ENCODE measurements at places on chromosomes 7 and 10.

- no peak for DNase-seq
Observed at GRCh38 chr7:135775230-135775629, 26.6 kb upstream of the FAM180A start.

DNA sequence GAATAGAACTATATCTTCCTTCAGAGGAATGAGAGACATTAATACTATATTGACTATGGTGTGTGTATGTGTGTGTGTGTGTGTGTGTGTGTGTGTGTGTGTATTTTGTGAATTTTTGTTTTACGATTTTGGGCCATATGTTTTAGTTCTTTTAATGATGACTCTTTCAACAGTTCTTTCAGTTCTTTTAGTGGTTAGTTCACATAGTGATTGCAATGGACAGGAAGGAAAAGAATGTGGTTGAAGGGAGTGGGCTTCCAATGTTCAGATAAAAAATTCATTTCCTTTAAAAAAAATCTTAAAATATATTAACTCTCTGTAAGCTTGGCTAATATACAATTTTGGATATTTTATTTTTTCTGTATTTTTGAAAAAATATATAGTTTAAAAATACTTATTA is 315.7 kb upstream of the DGKB start:
- no peak for DNase-seq

DNA sequence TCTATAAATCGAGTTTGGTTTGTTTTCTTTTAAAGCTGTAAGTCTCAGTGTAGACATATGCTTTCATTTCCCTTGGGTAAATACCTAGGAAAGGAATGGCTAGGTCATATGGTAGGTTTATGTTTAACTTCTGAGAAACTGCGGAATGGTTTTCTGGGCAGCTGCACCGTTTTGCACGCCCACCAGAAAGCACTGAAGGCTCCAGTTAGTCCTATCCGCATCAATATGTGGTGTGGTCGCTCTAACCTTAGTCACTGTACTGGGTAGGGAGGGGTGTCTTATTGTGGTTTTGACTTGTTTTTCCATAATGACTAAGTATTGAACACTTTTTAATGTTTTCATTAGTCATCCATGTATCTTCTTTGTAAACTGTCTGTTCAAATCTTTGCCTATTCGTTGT is 279.5 kb upstream of the AKR1E2 start:
- DNase-seq: no peak

DNA sequence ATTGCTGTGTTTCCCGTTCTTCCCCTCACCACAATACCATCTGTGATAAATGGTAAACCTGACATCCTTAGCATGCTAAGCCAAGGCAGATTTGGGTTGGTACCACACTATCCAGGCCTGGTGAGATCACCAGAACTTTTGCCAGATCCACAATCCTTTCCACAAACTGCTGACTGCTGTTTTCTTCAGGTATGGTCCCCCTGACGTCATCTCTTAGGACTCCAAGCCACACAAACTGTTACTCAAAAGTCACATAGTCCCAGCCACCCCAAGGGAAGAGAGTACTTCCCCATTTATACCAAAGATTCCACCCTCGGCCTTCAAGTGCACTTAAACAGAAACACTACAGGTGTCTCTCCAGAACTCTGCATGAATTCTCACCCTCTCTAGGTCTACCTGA is 34.8 kb downstream of the SLC25A13 start:
- no peak for DNase-seq

DNA sequence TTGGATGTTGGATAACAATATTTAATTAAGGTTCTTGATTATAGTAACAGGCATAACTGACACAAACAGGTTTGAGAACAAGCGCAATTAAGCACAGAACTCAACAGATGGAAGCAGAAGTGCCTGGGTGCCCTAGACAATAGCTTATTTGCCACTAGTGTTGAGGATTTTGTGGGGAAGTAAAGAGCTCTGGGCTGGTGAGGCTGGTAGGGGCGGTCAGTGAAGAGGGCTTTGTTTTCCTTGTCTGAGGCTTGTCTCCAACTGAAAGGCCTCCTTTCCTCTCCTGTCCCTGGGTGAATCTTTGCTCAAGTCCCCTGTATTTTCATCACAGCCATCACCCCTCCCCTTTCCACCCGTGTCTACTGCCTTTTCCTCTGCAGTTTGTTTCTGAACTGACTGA is 104.6 kb downstream of the KAT6B start:
- no peak for DNase-seq

DNA sequence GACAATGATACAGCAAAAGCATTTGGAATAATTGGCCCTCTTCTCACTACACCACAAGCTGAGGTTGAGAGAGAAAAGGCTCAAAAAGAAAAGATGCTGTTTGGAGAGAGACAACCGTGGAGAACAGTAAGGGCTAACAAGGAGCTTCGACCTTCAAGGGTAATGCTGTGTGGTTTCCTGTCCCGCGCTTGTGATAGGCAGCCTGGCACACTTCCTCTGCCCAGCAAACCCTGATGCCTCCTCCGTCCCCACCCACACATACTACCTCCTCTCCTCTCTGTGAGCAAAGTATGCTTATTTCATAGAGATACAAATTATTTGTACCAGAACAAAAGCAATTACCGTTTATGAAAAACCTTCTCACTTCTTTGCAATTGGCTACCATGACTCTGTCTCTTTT is 755.4 kb downstream of the KCNMA1 start:
- no peak for DNase-seq

- no peak for DNase-seq
Observed at GRCh38 chr10:64430690-64431323, 909.6 kb downstream of the REEP3 start.

GRCh38 chr10:46035923-46036849 is 5.8 kb upstream of the NCOA4 start:
- DNase-seq: no peak

GRCh38 chr10:33616956-33617355 is 282.5 kb upstream of the NRP1 start:
- DNase-seq: no peak

GRCh38 chr10:61760943-61761824 is 98.5 kb downstream of the CABCOCO1 start:
- no peak for DNase-seq

DNA sequence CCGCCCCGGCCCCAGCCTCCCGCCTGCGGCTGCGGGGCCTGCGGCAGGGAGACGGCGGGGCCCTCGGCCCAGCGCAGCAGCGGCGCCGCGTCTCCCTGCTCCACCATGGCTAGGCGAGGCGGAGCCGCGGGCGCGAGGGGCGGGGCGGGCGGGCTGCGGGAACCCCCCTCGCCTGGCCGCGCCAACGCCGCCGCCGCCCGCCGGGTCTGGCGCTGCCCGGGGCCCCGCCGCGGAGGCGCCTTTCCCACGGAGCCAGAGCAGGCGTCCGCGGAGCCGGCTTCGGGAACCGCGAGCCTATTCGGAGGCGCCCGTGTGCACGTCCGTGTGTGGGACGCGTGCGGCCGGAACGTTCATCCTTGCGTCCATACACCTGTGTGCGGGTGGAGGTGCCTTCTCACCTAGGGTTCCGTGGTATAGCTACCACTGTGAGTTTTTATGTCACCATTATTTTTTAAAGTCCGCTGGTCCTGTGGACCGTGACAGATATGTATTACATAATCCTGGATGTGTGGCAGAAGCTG is at the start of gene DENND11:
Gene DENND11 (minus strand): TSS at position 120 of the 521 bp plus-strand sequence. CDS start 13 bp downstream, at position 107.
- DNase-seq: peak; percentile 24

GRCh38 chr7:129150199-129150996 is 5.9 kb downstream of the TSPAN33 start:
- DNase-seq: no peak

DNA sequence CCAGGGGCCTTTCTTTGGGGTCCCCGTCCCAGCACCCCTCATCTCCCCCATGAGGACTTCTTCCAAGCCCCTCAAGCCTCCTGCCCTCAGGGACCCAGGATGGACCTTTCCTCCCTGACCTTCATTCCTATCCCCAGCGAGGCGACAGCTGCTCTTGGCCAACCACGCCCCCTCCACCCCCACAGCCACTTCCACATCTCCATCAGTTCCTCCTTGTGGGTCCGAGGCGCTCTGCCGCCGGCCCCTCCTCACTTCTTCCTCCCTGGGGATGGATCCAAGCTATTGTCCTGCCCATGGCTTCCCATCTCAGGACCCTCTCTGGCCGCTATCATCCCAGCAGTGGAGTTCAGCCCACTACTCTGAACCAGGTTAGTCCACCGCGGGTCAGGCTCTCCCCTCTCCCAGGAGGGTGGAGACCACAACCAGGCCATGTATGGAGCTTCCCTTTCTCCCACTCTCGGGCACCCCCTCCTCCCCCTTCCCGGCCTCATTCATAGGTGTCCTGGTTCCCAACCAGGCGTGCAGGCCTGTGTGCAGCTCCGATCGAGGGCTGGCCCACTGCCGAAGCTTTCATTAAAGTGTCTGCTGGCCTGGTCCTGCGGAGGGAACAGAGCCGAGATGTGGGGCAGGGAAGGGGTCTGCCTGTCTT is 1.7 kb upstream of the SH2B2 start:
- DNase-seq: no peak

- DNase-seq: no peak
Observed at GRCh38 chr10:3347413-3348182, 175.0 kb upstream of the PITRM1 start.

GRCh38 chr10:1217237-1217587 is 161.0 kb downstream of the WDR37 start:
- no peak for DNase-seq

DNA sequence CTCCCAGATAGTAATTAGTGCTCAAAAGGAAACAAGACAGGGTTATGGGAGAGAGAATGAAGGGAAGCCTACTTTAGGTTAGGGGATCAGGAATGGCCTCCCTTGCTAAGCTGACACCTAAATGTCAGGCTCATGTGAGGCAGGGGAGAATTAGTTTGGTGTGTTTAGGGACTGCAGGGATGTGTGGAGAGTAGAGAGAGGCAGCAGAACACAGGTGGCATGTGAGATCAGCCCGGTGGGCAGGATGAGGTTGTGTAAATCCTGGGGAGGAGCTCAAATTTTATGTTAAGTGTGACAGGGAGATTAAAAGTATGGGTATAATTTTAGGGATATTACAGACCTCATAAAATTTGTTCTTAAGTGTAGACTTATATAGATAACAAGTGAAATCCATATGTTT is 56.2 kb upstream of the ZNF438 start:
- no peak for DNase-seq

DNA sequence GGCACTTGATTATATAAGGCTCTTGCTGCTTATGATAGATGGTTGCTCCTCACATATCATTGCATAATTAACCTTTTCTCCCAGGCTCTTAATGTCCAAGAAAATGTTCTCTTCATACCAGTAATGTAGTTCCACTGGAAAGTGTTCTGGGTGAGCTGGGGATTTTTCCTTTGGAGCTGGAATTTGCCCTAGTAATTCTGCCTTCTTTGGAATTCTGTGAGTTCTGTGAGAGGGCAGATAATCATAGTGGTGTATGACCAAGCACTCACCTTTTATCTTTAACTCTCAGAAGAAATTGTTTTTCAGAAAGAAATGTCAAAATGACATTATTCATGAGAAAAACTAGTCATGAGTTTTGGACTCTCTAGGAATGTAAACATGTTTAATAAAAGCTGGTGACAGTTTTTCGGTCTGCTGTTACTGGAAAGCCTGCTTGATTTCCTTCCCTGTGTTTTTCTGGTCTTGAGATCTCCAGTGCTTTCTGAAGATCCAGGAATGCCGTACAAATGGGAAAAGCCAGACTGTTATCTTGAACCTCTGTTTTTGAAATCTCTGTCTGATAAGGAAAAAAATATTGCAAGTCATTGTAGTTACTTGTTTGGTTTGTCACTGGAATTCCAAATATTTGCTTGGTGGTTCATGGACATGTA is 148.3 kb upstream of the PRPS1L1 start:
- DNase-seq: no peak

DNA sequence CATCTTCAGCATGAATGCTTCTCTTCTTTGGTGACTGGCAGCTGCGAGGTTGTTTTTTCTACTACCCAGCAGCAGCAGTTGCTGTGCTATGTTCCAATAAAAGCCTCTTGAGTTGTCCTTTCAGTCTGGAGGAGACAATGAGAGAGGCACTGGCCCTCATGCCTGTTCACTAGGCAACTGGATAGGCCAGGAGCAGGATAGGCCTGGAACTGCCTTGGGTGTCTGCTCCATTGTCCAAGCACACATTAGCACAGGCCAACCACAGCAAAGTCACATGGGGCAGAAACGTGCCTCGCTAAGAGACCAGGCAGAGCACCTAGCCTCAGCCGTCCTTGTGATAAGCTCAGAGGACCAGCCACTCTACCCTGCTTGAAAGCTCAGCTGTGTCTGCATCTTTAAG is 76.9 kb upstream of the PDCD4 start:
- no peak for DNase-seq

DNA sequence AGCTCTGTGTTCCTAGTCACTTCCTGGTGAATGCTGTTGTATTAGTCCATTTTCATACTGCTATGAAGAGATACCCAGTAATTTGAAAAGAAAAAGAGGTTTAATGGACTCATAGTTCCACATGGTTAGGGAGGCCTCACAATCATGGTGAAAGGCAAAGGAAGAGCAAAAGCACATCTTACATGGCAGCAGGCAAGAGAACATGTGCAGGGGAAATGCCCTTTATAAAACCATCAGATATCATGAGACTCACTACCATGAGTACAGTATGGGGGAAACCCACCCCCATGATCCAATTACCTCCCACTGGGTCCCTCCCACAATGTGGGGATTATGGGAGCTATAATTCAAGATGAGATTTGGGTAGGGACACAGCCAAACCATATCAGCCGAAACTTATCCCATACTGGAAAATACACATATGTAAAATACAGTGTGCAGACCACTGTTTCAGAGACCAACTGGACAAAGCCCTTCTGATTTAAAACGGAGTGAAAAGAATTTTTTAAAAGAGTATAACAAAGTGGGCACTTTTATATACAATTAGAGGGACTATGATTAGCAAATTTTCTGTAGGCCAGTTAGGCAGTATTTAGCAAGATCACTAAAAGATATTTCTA is 8.0 kb downstream of the CYREN start:
- no peak for DNase-seq

- no peak for DNase-seq
Observed at GRCh38 chr7:99001482-99002147, 123.3 kb downstream of the TRRAP start.

DNA sequence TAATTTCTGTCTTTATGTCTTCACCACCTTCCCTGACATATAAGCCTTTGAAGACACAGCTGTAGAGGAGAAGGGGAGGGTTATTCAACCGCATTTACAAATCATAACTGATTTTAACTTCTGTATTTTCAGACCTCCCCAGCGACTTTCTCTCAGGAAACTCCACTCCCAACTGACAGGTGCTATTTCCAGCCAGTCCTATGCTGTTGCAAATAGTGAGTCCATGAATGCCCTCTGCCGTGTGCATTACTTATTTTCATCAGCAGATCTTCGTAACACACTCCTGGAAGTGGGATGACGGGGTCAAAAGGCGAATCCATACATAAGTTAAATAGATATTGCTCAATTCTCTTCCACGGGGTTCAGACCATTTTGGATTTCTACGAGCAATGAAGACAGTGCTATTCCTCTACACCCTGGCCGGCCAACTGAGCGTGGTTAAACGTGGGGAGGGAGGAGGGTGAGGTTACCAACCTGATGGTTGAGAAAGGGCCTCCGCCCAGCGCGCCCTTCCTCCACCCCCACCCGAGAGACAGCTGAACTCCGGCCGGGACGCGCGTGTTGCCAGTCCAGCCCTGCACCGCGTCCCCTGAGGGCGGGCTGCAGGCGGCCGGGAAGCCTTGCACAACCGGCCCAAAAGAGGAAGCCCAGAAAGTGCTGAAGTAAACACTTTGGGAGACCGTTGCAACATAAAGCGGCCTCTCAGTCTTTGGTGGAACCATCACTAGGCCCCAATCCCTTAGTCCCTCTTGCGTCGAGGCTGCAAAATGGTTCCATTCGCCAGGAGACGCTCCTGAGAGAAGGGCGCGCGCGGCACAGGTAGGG is at the start of gene APBB1IP:
Gene APBB1IP (plus strand): TSS at position 705 of the 825 bp plus-strand sequence. CDS start 53,986 bp downstream, outside the sequence.
- peak; percentile 23 for DNase-seq

Data from stimulated activated CD8-positive, alpha-beta memory T cell treated with anti-CD3 and anti-CD28 coated beads, Interleukin-15, amount 100 ng/mL, for 4 hours (primary cell).